ENCODE measurements at places on chromosomes 4 and X. TPM values are rescaled to one million over a fixed set of nuclear protein-coding genes. Genes with fewer than 3 reads are reported as not detected.

- DNase-seq = no peak
Measured at GRCh38 chr4:174427571-174428140, 94.6 kb downstream of the HPGD start.

DNA sequence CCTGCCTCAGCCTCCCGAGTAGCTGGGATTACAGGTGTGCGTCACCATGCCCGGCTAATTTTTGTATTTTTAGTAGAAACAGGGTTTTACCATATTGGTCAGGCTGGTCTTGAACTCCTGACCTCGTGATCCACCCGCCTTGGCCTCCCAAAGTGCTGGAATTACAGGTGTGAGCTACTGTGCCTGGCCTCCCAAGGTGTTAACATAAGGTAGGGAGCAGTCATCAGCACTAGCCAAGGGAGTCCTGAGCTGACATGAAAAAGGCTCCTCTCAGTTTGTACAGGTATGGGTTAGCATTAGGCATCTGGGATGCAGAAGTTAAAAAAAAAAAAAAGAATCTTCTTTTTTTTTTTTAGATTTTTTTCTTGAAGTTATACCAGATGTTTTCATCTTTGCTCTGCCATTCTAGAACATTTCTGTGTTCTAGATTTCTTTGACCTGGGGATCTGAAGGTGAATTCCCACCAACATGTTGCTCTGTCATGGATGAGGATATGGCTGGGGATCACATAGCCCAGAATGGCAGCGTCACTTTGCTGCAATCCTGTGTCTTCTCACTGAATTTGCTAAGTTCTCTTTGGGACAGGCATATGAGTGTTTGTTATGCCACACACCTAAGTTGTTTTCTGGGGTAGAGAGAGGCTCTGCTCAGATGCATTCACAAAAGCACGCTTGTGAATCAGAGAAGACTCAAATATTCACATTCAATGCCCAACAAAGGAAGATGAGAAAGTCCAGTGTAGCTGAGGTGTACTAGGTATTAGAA is 24.4 kb upstream of the PLA2G12A start:
- DNase-seq = no peak

The NIPAL1 gene
- total RNA-seq = 0.53 TPM

- DNase-seq = no peak
Measured at GRCh38 chrX:87664381-87664780, 146.8 kb downstream of the KLHL4 start.
